ENCODE measurements at places on chromosomes 13 and 19.
A peak's percentile ranks its signal among the peaks of the same experiment; 100 is the strongest.

- DNase-seq: no peak
These were observed 124.1 kb downstream of the PCCA start for GRCh38 chr13:100212904-100213553.

DNA sequence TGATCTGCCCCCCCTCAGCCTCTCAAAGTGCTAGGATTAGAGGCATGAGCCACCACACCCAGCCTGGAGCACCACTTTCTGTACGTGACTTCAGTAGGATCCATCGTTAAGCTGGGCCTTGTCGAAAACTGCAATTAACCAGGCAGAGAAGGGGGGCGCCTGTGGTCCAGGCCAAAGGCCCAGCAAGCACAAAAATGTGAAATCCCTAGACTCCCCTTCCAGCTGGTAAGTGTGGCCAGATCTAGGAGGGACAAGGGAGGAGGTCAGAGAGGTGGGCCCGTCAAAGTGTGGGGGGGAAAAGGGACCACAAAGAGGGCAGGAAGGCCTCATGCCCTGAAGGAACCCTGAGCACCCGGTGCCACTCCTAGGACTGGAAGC lies 13.8 kb downstream of the DDX39A start:
- no peak for DNase-seq

DNA sequence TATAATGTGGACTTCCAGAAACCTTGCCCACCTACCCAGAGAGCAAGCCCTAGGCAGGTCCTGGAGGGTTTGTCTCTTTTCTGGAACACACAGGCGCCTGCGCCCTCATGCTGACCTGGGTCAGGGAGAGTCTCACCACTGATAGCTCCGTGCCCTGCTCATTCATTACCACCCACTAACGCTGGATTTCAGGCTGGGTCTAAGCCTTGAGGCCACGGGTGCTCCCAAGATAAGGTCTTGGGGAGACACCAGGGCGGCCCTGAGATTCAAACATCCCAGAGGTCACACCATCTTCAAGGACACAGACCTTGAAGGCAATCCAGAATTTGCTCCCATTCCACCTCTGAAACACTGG lies 5.1 kb downstream of the S1PR2 start:
- no peak for DNase-seq

GRCh38 chr13:111912453-111912866 lies 154.5 kb upstream of the SOX1 start:
- DNase-seq: no peak

GRCh38 chr19:35533822-35534392 lies 651 bp downstream of the GAPDHS start:
- DNase-seq: no peak

- peak; percentile 82 for DNase-seq
These were observed 20.0 kb downstream of the XRCC1 start for GRCh38 chr19:43555185-43555770.

DNA sequence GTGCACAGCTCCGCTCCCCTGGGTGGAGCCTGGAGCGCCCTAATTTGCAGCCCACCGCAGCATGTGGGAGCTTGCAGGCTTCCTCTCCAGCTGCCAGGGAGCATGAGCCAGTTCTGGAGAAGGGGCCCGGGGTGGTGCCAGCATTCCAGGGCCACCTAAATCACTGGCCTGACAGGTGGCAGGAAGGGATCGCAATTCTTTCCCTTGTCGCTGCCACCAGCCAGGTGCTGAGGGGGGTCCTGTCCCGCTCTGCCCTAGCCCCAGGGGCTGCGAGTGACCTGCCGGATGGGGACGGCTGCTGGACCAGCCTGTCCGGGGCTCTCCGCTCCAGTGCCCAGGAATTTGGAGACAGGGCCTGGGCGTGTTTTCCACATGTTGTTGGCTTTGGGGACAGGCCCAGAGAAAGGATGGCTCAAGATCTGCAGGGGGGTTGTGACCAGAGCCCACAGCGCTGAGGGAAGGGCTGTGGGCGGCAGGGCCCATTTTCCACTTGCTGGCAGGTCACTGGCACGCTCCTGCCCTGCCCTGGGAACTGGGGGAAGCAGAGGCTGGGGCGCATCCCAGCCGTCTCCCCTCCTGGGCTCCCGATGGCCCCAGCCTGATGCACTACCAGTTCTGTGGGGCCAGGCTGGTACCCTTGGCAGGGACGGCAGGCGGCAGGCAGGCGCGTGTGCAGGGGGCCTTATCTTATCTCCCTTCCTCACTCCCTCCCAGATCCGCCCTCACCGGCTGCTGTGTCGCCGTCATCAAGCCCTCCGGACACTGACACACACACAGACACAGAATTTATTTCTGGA lies 9.5 kb downstream of the NDUFA11 start:
- no peak for DNase-seq

DNA sequence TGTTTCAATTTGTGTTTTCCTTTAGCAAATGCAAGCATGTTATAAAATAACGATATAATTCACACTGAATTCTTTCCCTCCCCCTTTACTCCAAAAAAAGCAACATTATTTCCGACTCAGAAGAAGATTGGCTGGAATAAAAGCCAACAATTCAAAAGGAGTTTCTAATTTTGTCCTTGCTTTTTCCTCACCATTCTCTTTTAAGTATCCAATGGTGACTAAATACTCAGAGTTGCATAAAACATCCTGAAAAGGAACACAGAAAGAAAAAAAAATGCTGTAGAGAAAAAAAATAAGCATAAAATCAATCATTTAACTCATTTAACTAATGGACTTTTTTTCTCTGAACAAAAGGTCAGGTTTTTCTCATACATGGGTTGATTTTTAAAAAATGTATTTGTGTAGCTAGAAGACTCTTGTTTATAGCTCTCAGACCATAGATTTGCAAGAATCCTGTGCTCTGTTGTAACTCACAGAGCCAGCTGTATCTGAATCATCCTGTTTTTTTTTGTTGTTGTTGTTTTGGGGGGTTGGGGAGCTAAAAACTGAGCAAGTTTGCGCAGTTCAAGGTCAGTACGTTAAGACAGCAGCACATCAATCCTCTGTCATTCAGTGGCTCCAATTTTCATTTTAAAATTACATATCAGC lies 108.1 kb downstream of the PCDH17 start:
- DNase-seq: no peak

DNA sequence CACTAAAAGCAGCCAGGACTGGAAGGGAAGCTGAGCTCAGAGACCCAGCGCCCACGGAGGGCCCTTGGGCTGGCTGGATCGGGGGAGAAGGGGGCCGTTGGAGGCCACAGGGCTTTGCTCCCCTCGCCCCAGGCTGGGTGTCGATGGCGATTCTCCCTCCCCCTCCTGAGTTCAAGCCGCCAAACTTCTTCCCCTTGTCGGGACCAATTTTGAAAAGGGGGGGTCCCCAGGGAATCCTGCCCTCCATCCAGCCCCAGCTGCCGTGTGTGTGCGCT lies 61.2 kb downstream of the COLGALT1 start:
- no peak for DNase-seq

- no peak for DNase-seq
These were observed 676.7 kb downstream of the PCDH9 start for GRCh38 chr13:66553391-66553790.

DNA sequence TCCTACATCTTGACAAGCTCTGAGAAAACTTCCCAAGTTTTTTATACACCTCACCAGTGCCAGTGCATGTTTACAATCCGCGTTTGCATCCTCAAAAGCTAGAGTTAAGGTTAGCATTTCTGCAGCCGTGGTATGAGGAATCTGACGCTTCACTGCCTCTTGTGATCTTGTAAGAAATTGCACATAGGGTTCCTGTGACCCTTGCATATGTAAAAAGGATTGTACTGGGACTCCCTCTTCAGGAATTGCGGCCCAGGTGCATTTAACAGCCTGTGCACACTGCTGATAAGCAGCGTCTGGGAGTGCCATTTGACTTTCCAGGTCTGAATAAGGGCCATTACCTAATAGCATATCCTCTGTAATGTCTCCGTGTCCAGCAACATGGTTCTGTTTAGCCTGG lies 15.3 kb downstream of the FPR3 start:
- no peak for DNase-seq

GRCh38 chr19:45785097-45785496 lies 2.8 kb upstream of the DMPK start:
- no peak for DNase-seq

- no peak for DNase-seq
These were observed 251.2 kb upstream of the SPRY2 start for GRCh38 chr13:80591976-80592740.

DNA sequence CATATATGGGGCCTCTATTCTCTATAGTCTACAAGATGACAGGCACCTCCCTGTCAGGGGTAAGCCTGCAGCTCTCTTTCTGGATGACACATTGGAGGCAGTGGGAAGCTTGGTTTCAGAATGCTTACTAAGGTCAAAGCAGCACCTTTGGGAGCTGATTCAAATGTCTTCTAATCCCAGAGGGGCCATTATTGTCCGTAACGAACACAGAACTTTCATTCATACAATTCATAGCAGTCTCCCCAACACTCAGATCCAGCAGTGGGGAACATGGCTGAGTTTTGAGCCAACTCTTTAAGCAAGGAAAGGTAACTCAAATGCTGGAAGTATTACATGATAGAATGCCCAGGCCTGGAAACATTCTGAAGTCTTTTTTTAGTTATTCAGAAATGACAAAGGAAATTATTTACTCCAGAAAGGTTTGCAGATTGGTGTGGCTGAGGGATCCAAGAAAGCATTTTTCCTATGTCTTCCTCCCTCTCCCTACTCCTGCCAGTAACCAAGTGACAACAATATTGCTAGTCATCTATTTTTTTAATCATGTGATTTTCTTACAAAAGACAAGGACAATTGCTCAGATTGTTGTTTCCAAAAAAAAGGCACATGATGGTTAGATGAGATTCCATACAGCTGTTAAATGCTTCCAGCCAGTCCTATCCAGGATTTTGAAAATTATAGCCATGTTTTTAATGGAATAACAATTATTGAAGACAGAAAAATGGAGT lies 118.7 kb downstream of the FOXO1 start:
- no peak for DNase-seq

- DNase-seq: no peak
These were observed 6.0 kb upstream of the STK24 start for GRCh38 chr13:98582947-98583346.

- DNase-seq: no peak
These were observed 51.5 kb downstream of the ATP7B start for GRCh38 chr13:51959773-51960172.

DNA sequence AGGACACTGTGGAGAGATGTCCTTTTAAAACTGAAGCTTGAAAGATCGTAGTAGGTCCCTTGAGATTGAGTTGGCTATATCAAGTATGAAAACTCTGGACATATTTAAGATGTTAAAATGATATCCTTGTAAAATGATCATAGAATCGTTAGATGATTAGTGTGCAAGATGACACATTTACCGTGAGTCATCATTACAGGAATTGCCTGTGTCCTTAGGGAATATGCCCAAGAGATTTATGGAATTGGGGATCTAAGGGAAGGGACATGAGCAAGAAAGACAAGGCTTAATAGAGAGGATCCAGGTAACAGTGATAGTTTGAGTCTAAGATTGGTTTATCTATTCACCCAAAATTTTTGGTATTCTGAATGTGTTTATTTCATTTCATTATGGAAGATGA lies 233.7 kb downstream of the GPC5 start:
- no peak for DNase-seq

- DNase-seq: no peak
These were observed 650.5 kb upstream of the SLC10A2 start for GRCh38 chr13:103716718-103717117.

DNA sequence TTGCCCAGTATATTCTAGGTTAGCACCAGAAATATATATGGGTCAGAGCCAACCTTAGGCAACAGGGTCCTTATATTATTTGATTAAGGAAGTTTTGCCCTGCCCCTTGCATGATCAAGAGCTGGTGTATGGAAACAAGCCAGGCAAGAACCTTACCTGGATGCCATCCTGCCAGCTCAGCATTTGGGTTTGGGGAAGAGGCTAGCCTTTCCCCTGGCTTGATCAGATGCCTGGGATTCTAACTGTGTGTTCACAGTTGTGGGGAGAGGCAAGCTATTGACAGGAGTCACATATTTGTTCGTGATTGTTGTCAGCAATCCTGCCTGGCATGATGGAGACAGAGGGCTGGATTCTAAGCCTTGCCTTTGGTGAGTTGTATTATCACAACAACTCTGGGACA lies 260.0 kb upstream of the DACH1 start:
- no peak for DNase-seq

DNA sequence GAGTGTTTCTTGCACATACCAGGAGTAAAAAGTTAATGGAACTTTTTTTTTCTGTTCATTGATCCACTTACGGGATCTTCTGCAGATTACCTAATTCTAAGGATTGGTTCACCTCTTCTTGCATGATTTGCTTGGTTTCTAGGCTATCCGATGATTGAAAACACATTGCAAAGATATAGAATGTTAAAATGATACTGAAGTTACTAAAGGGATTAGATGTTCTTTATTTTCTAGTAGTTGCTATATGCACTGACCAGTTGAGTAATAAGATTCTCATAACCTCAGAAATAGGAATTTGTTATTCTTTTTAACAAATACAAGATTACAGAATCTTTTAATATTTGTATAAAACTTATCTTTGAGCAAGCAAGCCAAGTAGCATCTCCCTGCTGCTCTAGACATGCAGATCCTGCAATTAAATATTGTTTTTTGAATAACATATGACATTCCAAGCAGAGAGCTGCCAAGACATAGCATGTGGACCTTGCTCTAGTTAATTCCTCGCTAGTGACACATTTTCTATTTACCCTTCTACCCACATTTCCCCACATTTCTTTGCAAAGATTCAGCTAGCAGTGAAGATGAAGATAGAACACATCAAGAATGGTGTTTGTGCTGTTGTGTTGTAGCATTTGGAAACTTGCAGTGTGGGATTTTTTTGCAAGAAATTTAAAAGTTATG lies 51.7 kb upstream of the RNF113B start:
- DNase-seq: no peak

DNA sequence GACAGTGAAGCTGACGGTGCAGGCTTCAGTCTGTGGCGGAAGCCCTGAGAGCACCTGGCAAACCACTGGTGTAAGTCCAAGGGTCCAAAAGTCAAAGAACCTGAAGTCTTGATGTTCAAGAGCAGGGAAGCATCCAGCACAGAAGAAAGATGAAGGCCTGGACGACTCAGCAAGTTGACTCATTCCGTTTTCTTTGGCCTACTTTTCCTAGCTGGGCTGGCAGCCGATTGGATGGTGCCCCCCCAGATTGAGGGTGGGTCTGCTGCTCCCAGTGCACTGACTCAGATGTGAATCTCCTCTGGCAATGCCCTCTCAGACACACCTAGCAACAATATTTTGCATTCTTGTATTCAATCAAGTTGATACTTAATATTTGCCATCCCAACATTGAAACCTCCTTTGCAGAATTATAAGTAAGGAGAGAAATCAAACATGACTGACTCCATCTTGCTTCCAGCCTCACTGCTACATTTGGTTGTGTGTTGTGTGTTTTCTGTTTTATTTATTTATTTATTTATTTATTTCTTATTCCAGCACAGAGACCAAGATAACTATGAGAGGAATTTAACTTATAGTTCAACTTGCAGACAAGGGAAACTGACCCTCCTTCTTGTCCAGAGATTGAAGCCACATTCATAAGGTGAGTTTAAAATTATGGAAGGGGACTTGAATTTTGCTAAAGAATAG lies 32.8 kb downstream of the IGFL2 start:
- no peak for DNase-seq

- DNase-seq: no peak
These were observed 188.2 kb upstream of the RNF113B start for GRCh38 chr13:98365302-98365701.
